ENCODE measurements at places on chromosomes 16 and 17.

GRCh38 chr17:7221278-7222092 is 1.7 kb downstream of the ACADVL start:
- peak; percentile 26 for DNase-seq

GRCh38 chr16:23254338-23254737 is 47.8 kb upstream of the SCNN1B start:
- peak; percentile 38 for DNase-seq

DNA sequence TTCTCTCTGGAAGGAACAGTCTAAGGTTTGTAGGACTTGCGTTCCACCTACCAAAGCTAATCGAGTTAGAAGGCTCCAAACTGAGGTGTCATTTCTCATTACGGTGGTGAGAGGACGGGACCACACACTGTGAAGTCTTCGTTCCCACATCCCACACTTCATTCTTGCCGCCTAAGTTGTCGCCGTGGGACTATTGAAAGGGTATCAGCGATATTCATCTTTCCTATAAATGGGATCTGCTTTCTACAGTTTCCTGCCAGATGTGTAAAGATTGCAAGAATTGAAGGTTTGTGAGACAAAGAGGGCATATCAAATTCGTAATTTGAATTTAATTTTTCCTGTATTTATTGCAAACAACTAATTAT is 608 bp upstream of the TRIM37 start:
- DNase-seq = no peak

DNA sequence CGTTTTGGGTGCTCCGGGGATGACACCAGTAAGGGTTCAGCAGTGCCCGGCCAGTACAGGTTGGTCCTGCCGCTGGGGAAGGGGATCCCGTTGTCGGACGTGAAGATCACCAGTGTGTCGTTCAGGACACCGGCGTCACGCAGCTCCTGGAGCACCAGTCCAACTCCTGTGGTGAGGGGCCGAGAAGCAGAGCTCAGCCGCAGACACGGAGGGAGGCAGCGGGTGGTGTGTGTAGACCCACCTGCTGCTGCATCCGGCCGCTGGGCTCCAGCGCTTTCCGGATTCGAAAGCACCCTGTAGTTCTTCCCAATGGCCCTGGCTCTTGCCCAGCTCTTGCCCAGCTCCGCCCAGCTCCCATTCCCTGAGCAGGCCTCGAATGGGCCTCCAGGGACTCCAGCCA is 8.0 kb downstream of the SGSH start:
- no peak for DNase-seq

- DNase-seq = no peak
These were observed 7.3 kb downstream of the KRT37 start for GRCh38 chr17:41417127-41417526.

DNA sequence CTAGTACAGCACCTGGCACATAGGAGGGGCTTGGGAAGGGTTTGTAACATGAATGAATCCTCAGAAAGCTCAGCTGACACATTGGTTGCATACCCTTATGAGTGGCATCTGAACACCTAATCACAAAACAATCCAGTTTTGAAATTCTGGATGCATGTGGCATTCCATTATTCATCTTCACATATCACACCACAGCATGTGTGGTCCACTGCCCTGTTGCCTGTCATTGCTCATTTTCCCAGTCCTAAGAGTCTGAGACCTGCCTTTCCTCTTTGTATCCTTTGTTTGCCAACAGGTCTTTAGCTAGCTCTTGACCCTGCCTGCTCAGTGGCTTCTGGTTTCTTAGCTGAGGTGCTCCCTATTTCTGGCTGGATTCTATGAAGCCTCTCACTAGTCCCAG is 170.8 kb upstream of the ASIC2 start:
- DNase-seq = no peak

DNA sequence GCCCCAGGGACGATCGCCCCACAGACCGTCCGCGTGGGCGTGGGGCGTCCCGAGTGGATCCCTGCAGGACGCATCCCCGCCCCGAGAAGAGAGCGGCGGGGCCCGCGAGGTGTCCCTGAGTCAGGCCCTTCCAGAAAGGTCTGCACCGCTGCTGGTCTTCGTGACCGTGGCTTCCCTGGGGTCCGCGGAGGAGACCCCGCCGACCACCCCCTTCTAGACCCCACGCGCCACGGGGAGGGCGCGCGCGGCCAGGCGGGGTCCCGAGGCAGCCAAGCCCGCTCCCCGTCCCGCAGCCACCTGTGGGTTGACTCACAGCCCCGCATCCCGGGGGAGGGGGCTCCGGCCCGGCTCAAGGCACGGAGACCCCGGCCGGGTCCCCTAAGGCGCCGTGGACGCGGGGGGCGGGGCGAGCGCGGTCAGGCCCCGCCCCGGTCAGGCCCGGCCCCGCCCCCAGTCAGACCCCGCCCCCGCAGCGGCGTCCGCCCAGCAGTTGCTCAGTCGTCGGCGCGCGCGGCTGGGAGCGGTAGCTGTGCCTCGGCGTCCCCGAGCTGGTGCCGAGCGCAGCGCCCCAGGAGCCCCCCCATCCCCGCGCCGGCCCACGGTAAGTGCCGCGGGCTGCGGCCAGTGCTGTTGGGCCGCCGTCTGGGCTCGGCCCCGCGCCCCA is at the start of gene BAIAP3:
TSS of gene BAIAP3 (plus strand) at position 497 of the 664 bp plus-strand sequence. CDS start 4,905 bp downstream, outside the sequence.
- no peak for DNase-seq

- DNase-seq = peak; percentile 26
These were observed 6.9 kb upstream of the BPTF start for GRCh38 chr17:67818110-67819002.

GRCh38 chr16:83854420-83854819 is 44.5 kb upstream of the MLYCD start:
- no peak for DNase-seq

DNA sequence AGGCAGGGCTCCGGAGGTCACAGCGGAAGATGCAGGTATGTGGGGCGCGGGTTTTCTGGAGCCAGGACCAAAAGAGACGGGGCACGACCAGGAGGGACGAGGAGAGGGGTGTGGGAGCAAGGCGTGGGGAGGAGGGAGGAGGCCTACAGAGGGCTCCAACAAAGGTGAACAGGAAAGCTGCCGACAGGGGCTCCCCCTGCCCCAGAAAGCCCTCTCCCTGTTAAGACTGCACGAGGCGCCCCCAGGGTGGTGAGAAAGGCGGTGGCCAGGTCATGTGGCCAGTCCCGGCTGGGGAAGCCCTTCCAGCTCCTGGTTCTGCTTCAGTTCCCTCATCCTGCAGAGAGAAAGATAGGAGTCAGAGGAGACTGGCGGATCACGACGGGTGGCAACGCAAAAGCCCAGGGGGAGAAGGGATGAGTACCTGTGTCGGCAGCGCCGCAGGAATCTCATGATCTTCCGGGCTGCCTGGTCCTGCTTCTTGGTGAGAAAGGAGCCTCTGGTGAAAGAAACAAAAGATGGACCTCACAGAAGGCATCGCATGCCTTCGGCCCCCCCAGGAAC is 949 bp upstream of the SPAG7 start:
- no peak for DNase-seq

GRCh38 chr17:49989518-49989880 is 5.5 kb downstream of the DLX3 start:
- DNase-seq = peak; percentile 15

GRCh38 chr17:7241783-7242716 is at the start of gene GABARAP:
Gene GABARAP, minus strand, starts transcription at chr17:7242449. Its CDS starts 119 bp downstream, at chr17:7242330.
- peak; percentile 97 for DNase-seq

GRCh38 chr16:56115817-56116576 is 75.3 kb upstream of the GNAO1 start:
- DNase-seq = no peak

GRCh38 chr17:58205936-58206335 is 13.1 kb downstream of the MKS1 start:
- DNase-seq = no peak

- no peak for DNase-seq
These were observed 346.2 kb downstream of the FOXL1 start for GRCh38 chr16:86924537-86924936.

GRCh38 chr17:1045456-1045855 is 48.5 kb downstream of the TIMM22 start:
- no peak for DNase-seq

DNA sequence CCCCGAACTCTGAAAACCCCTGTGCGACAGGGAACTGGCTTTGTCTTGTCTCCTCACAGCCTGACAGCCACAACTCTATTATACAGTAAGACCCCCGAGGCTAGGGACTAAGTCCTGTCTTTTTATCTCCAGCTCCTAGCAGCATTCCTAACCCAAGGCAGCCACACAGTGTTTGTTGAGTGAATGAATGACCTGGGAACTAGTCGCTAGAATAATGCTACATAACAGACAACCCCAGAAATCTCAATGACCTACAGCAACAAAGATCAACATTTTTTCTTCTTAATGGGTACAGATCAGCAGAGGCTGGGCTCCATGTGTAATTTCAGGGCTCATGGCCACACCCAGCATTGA is 71.4 kb upstream of the TNRC6C start:
- no peak for DNase-seq

DNA sequence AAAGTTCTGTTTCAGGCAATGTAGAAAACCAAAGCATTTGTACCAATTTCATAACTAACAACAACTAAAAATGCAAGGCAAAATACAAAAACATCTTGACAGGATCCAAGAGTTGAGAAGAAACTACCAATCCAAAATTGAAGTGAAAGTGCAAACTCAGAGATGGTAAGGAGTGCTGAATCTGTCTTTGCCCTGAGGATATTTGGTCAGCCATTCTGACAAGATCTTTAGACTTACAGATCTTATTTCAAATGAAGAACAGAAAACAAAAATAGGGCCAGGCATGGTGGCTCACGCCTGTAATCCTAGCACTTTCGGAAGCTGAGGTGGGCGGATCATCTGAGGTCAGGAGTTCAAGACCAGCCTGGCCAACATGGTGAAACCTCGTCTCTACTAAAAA is 412.8 kb downstream of the ZFHX3 start:
- DNase-seq = no peak

GRCh38 chr17:79562192-79562930 is 48.5 kb downstream of the RBFOX3 start:
- DNase-seq = no peak

GRCh38 chr16:2855536-2855935 is 2.4 kb downstream of the PRSS22 start:
- DNase-seq = no peak

GRCh38 chr17:82888583-82889495 is 49.0 kb upstream of the ZNF750 start:
- no peak for DNase-seq

GRCh38 chr17:28570716-28571360 is 486 bp downstream of the PIGS start:
- DNase-seq = no peak

- DNase-seq = no peak
These were observed at the start of gene AGRP for GRCh38 chr16:67483150-67483549. Gene AGRP, minus strand, starts transcription at chr16:67483547. Its CDS starts 149 bp downstream, at chr16:67483398.

GRCh38 chr16:53672461-53672860 is 31.2 kb downstream of the RPGRIP1L start:
- DNase-seq = no peak

GRCh38 chr16:20084624-20085226 is 11.0 kb upstream of the GPR139 start:
- DNase-seq = no peak

DNA sequence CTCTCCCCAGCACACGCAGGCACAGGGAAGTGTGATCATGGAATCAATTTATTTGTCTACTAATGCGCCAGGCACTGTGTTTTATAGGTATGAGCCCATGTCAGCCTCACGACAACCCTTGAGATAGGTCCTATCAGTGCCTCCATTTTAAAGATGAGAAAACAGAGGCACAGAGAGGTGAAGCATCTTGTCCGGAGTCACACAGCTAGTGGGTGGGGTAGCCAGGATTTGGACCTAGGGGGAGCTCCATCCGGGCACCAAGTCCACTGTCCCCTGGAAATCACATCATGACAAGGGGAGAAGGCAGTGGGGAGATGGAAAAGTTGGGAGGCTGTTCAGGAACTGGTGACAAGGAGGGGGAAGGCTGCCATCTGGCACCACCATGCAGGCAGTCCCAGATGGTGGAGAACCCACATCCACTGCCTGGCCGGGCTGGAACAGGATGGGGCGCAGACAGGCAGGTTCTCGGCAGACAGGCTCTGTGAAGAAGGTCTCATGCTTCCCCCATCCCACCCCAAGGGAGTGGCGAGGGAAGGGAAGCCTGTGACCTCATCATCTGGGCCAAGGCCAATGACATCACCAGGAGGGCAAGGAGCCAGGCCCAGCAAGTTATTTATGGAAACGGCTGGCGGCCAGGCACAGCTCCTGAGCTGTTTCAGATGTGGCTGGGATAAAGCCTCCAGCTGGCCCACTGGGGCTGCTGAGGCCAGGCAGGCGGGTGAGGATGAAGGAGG is 126.0 kb upstream of the SDK2 start:
- peak; percentile 94 for DNase-seq

DNA sequence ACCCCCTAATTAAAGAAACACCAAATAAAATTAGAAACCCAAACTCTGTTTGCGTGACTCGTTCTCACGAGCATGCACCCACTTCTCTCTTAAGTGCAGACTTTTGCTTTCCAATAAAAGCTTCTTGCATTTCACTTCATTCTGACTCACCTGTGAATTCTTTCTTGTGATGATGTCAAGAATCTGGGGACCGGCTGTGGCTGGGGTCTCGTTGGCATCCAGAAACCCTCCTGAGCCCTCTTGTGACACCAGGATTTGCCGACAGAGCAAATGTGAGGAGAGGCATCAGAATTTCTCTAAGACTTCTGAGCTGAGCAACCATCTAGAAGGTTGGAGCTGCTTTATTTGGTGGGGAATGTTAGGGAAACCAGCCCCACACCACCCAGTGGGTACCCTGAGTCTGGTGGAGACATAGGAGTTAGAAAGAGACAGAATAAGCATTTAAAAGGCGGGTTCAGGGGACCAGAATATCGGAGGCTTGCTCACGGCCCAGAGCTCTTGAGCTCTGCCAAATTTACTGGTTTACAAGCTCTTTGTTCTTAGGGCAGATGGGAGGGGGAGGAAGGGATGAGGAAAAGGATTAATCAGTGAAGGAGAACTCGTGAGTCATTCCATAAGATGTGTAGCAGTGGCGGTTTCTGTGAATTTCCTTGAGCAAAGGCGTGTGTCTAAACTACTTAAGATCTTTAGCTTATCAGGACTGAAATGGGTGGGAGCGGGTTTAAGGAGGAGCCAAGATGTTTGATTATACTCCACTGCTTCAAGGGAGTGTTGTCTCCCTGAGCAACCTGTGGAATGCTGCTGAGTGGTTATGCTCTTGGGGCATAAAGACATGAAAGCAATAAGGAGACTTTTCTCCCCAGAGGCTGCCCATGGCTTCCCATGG is 24.2 kb upstream of the TMC5 start:
- DNase-seq = no peak

GRCh38 chr16:83792391-83792790 is 15.4 kb upstream of the HSBP1 start:
- no peak for DNase-seq

DNA sequence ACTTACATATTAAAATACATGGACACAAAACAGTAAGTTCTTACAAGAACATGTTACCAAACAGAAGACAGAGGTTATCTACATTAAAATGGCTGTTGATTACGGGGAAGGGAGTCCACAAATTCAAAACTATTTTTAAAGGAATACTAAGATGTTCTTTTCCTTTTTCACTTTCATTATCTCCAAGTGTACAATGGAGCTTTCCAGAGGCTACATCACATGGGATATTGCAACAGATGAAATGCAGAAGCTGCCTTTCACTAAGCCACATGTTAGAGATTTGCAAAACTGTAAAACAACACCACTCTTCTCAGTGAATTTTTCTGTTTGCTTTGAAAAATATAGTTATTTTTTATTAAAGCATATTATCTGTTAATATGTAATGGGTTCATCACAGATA is 53.6 kb downstream of the XPO6 start:
- DNase-seq = no peak

All from femur (tissue), 1 donor.